ENCODE measurements at places on chromosomes 5 and 9. TPM values are rescaled to one million over a fixed set of nuclear protein-coding genes. Genes with fewer than 3 reads are reported as not detected.

Gene NDUFS4
- 86.2 TPM for total RNA-seq

Gene PRDM9
- not detected for total RNA-seq

Gene CNTFR
- 2.7 TPM for total RNA-seq

Gene C5orf22
- 39.0 TPM for total RNA-seq

Gene FREM1
- total RNA-seq: not detected

Gene NUTM2F
- total RNA-seq: not detected

Gene FOXI1
- 0.44 TPM for total RNA-seq

Gene JADE2
- total RNA-seq: 80.0 TPM

Gene IL5
- not detected for total RNA-seq

Gene CWC27
- 19.7 TPM for total RNA-seq

Gene MARCHF3
- total RNA-seq: 3.0 TPM

Gene PCYOX1L
- total RNA-seq: 7.0 TPM

Gene ABLIM3
- total RNA-seq: 12.9 TPM

Gene LRRC14B
- total RNA-seq: 0.82 TPM

Gene CCL27
- 0.95 TPM for total RNA-seq

Gene TRIP13
- total RNA-seq: 45.9 TPM

Gene LCN1
- not detected for total RNA-seq

Gene WDR31
- 0.80 TPM for total RNA-seq

Gene TAF11L13
- total RNA-seq: not detected

Gene PLPP7
- total RNA-seq: 3.3 TPM

Gene PRRX2
- 6.3 TPM for total RNA-seq

Gene GLRX
- total RNA-seq: 5.8 TPM

All from Panc1 (cell line).